ENCODE measurements at places on chromosomes 13 and 19.

- no peak for DNase-seq
These were observed 15.2 kb downstream of the EFNA2 start for GRCh38 chr19:1300744-1301490.

DNA sequence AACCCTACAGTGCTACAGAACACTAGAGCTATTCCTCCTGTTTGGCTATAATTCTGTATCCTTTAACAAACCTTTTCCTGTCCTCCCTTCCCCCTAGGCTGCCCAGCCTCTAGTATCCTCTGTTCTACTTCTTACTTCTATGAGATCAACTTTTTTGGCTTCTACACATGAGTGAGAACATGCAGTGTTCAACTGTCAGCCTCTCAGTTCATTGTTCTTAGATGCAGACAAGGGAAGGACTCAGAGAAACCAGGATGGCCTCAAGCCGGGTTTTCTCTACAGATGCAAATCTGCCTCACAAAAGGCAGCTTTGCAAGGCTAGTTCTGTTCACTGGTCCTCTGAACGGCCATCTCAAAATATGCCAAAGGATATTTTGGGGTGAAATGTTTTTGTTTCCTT, 18.4 kb downstream of the AMER2 start:
- DNase-seq, result no peak

DNA sequence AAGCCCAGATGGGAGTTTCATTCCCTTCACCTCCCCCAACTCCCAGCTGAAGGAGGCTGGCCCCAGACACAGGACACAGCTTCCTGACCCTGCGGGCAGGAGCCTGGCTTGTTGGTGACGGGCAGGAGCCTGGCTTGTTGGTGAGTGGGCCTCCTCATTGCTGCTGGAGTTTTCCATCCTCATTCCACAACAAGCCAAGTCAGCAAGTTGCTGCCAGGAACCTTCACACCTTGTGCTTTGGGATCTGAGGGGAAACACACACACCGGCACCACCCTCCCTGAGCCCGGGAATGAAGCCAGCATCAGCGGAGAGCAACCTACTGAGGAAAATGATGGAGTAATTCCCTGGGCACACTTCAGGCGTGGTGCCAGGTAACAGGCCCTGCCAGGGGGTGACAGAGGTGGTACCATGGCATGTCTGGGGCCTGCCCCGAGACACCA, 74.9 kb downstream of the ALOX5AP start:
- no peak for DNase-seq

GRCh38 chr13:109476001-109476400, 310.4 kb downstream of the IRS2 start:
- no peak for DNase-seq

DNA sequence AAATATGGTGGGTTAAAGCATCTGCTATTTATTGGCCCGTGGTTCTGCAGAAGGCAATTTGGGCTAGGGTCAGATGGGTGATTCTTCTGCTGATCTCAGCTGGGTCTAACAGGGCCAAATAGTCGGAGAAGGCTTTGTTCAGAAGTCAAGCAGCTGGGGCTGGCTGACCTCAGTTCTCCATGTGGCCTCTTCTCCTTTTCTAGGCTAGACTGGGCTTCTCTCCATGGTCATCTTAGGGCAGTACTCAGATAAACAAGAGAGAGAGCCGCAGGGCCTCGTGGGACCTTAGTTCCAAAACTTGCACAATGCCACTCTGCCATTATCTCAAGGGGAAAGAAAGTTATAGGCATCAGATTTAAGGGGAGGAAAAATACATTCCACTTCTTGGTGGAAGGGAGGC, 89.6 kb downstream of the NALCN start:
- DNase-seq, result no peak

DNA sequence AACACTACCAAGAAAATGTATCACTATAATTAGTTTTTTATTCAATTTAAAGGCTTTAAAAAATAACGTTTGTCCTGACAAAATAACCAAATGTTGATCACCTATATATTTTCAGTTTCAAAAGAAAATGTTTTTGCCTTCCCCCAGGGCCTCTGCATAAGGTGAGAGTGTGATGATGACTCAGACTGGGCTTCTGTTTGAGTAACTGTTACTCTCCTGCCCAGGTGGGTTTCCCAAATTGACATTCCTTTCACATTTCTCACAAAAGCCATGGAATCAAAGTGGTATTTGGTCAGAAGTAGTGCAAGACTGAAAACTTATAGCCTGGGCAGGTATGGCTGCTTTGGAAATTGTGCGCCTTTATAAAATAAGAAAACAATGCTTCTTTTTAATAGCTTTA, 180.6 kb downstream of the COG6 start:
- DNase-seq, result no peak

DNA sequence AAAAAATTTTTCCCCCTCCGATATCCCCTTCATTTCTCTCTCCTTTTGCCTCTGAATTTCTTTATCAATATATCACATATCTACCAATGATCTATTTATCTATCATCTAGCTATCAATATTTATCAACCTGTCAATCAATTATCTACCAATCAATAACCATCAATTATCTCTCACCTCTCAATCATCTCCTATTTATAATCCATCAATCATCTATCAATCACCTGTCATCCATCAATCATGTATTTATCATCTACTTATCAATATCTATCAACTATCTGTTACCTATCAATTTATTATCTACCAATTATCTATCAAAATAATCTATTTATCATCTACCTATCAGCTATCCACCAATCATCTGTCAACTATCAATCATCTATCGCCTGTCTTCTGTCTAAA, 17.1 kb downstream of the MBD3L1 start:
- DNase-seq, result no peak

- DNase-seq, result no peak
These were observed 50.7 kb downstream of the C1QTNF9 start for GRCh38 chr13:24360106-24360505.

DNA sequence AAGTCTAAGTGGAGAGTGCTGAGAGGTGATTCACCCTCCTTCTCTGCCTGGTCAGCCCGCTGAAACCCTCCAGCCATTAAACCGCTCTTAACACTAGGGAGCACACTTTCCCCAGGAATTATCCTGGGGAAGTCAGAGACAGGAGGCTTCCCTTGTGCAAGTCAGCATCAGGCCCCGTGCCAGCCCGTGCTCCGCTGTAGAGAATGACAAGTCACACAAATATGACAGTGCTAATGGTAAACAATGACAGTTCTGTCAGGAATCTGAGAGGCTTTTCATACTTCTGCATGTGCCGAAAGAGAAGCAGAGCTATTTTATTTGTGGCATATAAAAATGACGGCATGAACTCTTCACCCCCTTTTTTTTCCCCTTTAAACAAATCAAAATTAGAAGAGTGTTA, 816.9 kb upstream of the SLC10A2 start:
- no peak for DNase-seq

GRCh38 chr13:75425216-75426009, 56.6 kb downstream of the TBC1D4 start:
- no peak for DNase-seq

DNA sequence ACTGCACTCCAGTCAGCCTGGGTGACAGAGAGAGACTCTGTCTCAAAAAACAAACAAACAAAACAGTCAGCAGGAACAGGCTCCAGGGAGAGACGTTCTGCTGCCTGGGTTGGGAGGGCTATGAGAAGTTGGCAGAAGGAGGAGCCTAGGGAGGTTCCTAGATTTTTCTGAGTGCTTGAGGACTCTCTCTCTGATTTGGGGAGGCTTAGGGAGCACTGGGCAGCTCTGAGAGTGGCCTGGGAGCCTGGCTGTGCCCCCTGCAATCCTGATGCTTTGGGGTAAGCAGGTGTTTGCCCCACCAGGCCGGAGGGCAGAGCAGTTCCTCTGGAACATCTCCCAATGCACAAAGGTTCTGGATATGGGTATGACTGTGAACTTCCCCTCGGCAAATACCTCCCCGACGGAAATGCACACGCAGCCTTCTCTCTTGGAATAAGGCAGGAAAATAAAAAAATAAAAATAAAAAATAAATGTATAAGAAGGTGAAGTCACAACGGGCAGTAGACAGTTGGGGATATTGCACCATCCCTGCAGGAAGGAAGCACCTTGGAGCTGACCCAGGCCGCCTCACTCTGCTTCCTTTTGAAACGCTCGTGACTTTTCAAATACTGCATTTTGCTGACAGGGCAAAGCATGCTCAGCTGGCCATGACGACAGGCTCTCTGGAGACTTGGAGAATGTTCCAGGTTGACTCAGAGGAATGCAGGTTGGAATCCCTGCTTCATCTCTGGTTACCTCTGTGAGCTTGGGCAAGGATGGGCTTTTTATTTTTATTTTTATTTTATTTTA, 26.5 kb upstream of the HOMER3 start:
- no peak for DNase-seq

DNA sequence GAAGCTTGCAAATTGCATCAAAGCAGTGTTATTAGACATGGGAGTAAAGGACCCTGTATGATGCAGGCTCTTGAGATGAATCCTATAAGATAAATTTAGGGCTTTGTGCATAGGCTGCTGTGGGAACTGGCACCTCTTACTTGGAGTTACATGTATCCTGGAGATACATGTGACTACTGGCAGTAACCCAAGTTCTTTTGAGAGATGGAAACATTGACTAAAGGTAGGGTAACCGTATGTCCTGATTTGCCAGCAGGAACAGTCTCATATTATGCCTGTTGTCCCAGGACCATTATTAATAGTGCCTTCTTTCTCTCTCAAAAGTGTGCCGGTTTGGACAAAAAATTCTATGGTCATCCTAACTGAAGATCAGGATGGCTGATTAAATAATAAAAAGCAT, 195.4 kb downstream of the LACC1 start:
- DNase-seq, result no peak

DNA sequence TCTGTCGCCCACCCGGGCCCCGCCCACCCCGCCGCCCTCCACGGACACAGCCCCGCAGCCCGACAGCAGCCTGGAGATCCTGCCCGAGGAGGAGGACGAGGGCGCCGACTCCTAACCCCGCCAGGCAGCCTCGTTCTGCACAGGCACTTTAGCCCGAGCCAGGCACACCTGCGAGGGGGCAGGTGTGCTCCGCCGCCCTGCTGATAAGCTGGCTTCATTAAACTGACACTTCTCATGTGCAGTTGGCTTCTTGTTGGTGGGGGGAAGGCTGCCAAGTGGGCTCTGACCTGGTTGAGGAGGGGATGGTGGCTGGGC, 8.2 kb downstream of the IL4I1 start:
- DNase-seq, result no peak

GRCh38 chr13:66364346-66364745, 865.8 kb downstream of the PCDH9 start:
- no peak for DNase-seq

DNA sequence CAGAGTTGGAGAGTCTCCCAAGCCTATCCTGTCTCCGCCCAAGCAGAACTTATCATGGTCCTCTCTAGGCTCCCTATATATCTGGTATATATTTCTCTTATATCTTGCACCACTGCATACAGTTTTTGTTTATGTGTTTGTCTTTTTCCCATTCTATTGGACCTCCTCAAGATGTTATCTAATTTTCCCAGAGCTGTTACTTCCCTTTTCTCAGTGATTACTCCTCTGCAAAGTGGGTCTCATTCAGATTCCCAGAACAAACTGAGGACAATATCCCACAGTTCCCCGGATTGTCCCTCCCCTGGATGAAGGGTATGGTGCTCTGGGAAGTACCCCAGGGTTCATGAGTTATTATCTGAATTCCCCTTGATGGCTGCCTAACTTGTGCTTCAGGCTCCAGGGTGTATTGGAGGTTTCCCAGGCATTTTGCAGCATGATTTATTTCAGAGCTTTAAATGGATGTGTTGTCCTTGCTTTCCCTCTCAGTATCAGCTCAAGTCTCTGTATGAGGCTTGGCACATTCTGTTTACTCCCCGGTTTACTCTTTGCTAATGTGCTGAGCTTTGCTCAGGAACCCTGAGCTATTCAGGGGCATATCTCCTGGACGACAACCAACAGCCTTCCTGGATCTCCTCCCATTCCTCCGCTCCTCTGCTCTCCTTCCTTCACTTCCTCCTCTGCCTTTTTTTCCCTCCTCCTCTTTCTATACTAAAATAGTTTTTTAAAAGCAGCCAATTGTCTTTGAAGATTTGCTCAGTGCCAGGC, 329.3 kb downstream of the SPRY2 start:
- DNase-seq, result no peak

DNA sequence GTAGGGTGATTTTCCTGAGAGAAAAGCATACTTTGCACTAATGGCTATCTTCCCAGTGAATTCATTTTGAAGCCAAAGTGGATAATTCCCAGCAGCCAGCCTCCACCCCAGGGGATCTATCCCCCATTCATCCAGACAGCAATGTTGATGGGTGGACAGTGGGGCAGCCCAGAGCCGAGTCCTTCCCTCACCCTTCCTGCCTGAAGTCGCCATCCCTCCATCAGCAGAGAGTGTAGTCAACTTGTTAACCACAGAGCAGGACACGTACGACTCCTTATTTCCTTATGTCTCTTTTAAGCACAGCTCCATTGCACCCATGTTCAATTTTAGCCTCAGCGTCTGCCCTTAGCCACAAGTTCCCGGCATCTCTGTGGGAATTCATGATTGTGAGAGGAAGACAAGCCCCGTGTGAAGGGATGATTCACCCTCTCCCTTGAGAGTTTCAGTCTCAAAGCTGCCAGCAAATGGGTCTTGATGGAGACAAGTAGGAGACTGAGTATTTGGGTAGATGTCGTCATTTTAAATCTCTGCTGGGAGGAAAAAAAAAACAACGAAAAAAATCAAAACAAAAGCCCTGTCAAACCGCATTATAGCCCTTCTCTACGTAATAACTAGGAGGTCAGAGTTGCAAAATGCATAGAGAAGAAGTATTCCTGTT, 58.3 kb upstream of the MEDAG start:
- DNase-seq, result no peak

DNA sequence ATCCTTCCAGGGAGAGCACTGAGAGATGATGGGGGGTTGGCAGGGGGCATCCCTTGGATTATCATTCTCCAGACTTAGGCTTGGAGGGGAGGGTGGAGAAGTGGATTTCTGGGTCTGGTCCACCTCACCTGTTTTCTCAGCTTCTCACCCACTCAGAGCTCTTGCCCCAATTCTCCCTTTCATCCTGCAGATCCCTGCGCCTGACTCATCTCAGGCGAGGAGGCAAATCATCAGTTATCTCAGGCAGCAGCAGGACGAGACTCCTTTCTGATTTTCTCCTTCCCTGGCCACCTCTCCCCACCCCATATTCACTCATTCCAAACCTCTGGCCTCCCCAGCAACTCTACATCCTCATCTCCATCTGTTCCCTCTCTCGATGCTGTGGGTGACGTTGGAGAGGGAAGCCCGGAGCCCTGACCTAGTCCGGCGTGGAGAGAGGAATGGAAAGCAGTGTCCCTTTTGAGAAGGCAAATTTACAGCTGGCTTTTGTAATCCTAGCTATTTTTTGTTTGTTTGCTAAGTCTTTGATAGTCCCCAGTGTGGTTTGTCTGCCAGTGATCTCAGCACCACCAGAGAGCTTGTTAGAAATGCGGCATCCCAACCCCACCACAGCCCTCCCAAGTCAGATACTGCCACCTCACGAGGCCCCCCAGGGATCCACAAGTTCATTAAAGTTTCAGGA, 24.0 kb upstream of the TPT1 start:
- DNase-seq, result no peak

GRCh38 chr13:40205771-40206240, 460.6 kb downstream of the FOXO1 start:
- DNase-seq, result no peak
